ENCODE measurements at places on chromosomes 16 and 17.
A peak's percentile ranks its signal among the peaks of the same experiment; 100 is the strongest.

- peak; percentile 67 for DNase-seq
Measured at GRCh38 chr17:76547183-76547641, 7.4 kb downstream of the PRCD start.

GRCh38 chr16:78998879-78999278 is 601.7 kb downstream of the MAF start:
- no peak for DNase-seq

GRCh38 chr16:81697616-81698309 is 81.3 kb upstream of the PLCG2 start:
- no peak for DNase-seq

GRCh38 chr16:81703177-81704155 is 75.6 kb upstream of the PLCG2 start:
- peak; percentile 87 for DNase-seq

DNA sequence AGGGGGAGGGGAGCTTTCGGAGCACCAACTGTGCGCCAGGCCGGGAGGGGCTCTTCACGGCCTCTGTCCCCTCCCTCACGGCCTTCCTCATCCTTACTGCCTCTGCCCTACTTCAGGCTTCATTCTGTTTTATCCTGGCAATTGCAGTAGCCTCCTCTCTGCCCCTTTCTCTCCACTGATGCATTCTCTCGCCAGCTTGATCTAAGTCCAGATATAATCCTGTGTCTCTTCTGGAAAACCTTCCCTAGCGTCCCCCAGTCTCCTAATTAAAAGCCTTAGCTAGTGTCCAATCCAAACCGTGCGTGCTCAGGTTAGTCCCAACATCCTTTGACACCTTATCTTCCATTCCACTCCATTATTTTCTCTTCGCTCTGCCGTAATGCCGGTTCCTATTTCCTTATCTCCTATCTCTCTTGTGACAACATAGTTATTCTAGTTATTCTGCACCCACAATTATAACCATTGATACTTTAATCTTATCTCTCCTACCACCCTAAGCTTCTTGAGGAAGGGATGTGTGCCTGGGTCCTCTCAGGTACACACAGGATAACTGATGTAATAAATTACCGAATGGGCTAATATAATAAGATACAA is 869 bp downstream of the ZNF48 start:
- DNase-seq = no peak
